A172 (cell line): ENCODE measurements at places on chromosomes 7 and 10. TPM values are rescaled to one million over a fixed set of nuclear protein-coding genes. Genes with fewer than 3 reads are reported as not detected.

GRCh38 chr7:16098058-16098457, 323.3 kb downstream of the CRPPA start:
- no peak for DNase-seq

Gene CALY
- total RNA-seq = not detected in 2 replicates

DNA sequence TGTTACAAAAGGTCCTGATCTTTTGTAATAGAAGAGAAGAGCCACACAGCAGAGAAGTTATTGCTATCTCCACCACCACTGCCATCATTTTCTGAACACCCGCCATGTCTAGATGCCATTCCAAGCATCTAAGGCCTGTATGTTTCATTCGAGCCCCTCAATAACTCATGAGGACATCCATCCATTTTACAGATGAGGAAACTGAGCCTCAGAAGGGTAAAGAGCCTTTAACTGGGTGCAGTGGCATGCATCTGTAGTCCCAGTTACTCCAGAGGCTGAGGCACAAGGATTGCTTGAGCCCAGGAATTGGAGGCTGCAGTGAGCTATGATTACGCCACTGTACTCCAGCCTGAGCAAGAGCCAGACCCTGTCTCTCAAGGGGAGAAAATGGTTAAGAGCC, 39.3 kb downstream of the UBE2H start:
- DNase-seq = no peak

GRCh38 chr10:97771055-97771891, 526 bp downstream of the SFRP5 start:
- no peak for DNase-seq

- DNase-seq = no peak
These were observed 15.6 kb downstream of the RGS10 start for GRCh38 chr10:119526621-119527592.

DNA sequence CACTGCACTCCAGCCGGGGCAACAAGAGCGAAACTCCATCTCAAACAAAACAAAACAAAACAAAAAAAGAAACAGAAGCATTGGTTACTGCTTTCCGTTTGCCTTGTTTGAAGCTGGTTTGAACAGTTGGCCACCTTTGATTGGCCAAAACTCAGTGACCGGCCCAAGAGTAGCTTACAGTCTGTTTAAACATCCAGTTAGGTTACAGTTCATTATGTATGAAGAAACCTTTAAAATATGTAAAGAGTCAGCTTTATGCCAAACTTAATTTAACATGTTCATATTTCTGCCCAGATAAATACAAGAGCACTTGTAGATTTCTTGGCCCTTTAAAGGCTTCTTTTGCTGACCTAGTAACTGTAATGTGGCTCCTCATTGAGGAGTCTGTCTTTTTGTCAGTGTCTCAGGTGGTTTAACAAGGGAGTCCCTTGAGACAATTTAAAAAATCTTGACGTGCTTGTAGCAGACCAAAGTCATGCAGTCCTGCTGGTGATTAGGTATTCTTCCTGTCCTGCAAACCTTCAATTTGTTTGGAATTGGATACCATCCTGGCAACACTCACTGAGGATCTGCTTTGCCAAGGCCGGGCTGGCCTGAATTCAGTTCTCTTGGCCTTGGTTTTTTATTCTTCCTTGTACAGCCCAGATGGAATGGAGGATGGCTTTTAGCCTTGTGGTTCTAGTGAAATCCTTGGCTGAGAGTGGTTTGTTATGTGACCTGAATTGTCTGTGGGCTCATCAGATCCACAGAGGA, 128.9 kb downstream of the PLXDC2 start:
- no peak for DNase-seq

- DNase-seq = no peak
These were observed 7.4 kb downstream of the PTPN12 start for GRCh38 chr7:77544518-77544917.

Gene SPACDR
- total RNA-seq = 0.60 and 8.3 TPM in 2 replicates

DNA sequence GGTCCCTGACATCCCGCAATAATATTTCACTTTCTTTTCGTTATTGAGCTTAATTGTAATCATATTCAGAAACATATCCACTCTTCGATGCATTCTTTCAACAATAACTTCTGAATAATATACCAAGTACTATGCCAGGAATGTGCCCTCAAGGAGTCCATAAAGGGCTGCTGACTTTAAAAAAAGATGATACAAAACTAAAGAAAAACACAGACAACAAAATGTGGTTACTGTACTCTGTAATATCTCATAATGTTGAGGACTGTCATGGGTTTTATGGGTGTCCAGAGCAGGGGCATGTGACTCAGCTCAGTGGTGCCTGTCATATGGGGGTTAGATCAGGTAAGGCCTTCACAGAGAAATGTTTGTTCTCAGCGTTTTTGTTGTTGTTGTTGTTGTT, 73.7 kb downstream of the ARL4A start:
- DNase-seq = no peak

- DNase-seq = peak; percentile 85
These were observed 5.1 kb downstream of the COMTD1 start for GRCh38 chr10:75230600-75231038.

Gene CTAGE15
- total RNA-seq = 0.36 TPM in 1 of 2 replicates, not detected in the other

DNA sequence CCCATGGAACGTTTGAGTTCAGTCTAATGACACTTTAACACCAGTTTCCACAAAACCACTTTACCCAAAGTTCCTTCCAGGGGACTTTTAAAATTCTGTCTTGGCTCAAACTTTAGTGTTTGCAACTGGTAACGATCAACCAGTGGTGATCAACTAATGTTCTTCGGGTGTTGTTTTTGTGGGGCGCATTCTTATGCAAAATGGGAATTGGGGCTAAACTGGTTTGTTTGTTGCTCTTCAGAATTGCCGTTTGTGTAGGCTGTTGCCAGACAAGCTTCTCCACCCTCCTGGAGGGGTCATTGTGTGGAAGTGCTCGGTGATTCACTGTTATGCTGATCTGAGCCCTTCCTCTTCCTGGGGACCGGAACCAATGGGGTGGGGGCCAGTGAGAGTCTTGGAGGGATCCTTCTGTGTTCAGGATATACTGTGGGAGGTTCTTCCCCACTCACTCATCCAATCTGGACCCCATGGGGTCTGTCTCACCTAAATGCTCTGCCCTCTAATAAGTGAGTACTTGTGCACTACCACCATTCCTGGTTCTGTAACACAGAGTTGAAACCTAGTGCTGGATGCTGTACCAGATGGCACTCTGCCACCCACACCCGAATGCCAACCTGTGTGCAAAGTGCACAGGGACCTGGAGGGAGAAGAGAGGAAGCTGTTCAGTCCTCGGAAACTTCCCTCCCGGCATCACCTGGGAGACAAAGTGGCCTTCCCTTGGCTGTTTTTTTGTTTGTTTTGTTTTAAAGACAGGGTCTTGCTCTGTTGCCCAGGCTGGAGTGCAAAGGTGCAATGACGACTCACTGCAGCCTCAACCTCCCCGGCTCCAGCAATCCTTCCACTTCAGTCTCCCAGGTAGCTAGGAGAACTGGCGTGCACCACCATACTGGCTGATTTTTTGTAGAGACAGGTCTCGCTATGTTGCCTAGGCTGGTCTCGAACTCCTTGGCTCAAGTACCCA, 2.1 kb downstream of the NFE2L3 start:
- DNase-seq = peak; percentile 83

DNA sequence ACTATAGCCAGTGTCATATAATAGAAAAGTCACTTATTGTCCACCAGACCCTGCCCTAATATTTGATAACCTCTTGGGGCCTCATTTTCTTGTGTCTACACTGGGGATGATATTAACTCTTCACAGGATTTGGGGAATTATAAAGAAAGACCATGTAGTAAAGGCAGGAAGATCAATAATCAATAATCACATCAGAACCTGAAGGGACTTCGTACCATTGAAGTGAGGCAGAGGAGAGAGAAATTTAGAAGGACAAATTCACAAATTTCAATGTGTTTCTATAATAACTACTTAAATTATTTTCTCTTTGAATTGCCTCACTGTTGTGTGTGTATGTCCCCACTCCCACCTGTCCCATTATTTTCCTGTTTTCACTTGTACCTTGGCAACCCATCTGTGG, 10.7 kb upstream of the SGMS1 start:
- no peak for DNase-seq

Gene ARL4A
- total RNA-seq = 53.5 and 62.1 TPM in 2 replicates

Gene MCM10
- 33.6 and 34.4 TPM in 2 replicates for total RNA-seq

GRCh38 chr10:35336084-35336831, at the start of gene CCNY:
TSS of gene CCNY (plus strand) at chr10:35336509. CDS start at chr10:35337054, 545 bp downstream.
- DNase-seq = peak; percentile 36

GRCh38 chr10:61994405-61995219, 93.1 kb downstream of the ARID5B start:
- no peak for DNase-seq

- DNase-seq = no peak
These were observed 15.2 kb upstream of the PDZD8 start for GRCh38 chr10:117390420-117390819.

Gene CDHR1
- not detected in 2 replicates for total RNA-seq

DNA sequence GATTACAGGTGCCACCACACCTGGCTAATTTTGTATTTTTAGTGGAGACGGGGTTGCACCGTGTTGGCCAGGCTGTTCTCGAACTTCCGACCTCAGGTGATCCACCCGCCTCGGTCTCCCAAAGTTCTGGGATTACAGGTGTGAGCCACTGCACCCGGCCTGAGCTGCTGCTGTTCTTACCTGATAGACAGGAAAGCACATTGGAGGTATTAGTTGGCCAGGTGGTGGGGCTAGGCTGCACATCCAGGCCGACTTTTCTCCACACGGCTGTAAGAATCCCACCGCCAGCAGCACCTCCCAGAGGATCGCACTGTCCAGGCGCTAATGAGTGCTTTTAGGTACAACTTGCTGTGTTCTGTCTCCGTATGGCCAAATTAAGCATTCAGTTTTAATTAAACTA, 112.6 kb downstream of the WDR37 start:
- DNase-seq = no peak

- no peak for DNase-seq
These were observed 92.6 kb downstream of the MLLT10 start for GRCh38 chr10:21626457-21627161.

Gene NRF1
- 6.0 and 16.2 TPM in 2 replicates for total RNA-seq

DNA sequence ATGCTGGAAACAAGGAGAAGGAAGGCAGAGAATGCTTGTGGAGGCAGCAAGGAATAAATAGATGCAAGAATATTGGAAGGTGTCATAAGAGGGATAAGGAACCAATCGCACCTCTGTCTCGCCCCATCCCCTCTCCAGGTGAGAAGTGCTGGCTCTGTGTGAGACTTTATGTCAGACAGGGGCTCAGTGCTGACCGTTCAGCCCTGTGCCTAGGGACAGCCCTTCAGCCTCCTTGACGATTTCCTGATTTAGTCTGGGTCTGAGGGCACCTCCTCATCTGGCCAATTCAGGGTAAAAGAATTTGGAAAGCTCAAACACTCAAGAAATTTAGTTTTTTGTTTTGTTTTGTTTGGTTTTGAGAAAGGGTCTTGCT, 54.9 kb downstream of the FAM241B start:
- DNase-seq = no peak

Gene AKR1C2
- 50.4 and 186 TPM in 2 replicates for total RNA-seq

Gene DRGX
- not detected in 2 replicates for total RNA-seq

GRCh38 chr10:58453105-58453504, 59.6 kb upstream of the BICC1 start:
- no peak for DNase-seq

GRCh38 chr10:72694476-72695369, 2.8 kb downstream of the MCU start:
- DNase-seq = peak; percentile 44

DNA sequence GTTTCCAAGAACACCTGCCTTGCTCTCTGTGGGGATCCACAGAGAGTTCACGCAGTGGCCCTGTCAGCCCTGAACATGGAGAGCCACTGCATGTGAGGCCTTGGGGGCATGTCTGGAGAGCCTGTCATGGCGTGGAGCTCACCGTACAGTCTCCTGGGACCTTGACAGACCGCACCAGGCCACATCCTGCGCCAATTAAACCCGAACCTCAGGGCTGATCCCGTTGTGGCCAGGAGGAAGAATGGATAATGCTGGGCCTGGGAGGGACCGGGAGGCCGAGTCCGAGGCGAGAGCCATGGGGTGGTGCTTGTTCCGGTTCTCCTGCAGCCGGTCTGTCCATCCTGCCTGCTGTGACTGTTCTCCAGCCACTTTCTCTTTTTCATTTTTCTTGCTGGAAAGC, 68.7 kb downstream of the DNAJB6 start:
- DNase-seq = no peak

- DNase-seq = peak; percentile 36
These were observed 67.8 kb upstream of the PDCD4 start for GRCh38 chr10:110803830-110804338.
